Cardiac fibroblast (primary cell): ENCODE measurements at places on chromosomes 13 and 19.

DNA sequence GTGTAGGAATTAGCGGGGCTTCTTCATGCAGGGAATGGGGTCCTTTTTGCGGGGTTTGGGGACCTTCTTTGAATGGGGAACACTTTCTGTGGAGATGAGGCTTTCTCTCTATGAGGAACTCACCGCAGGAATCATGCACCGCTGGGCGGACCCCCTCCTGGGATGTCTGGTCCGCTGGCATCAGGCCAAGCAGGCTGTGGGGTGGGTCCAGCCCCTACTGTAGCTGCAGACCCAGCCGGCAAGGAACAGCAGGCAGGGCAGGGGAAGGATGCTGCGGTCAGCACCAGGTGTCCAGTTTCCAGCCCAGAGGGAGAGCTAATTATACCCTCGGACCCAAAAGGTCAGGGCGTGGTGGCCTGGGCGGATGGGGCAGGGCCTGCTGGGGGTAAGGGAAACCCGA is 1.8 kb downstream of the MYBPC2 start:
- DNase-seq, result no peak

GRCh38 chr13:112183532-112184090 is 116.7 kb downstream of the SOX1 start:
- DNase-seq, result no peak

- DNase-seq, result no peak
Measured at GRCh38 chr13:74647991-74648390, 513.8 kb upstream of the KLF12 start.

DNA sequence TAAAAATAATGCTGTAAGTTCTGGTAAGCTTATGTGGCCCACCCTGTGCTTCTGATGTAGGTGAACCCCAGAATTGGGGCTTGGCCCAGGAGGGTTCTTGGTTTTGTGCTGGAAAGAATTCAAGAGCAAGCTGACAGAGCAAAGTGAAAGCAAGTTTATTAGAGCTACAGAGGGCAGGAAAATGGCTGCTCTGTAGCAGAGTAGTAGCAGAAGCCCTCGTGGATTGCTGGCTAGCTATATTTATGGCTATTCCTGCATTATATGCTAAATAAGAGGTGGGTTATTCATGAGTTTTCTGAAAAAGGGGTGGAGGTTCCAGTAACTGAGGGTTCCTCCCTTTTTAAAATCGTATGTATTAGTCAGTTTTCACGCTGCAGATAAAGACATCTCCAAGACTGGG is 20.6 kb upstream of the ZNF599 start:
- DNase-seq, result no peak

- DNase-seq, result no peak
Measured at GRCh38 chr13:48773531-48774275, 120.0 kb downstream of the CYSLTR2 start.

DNA sequence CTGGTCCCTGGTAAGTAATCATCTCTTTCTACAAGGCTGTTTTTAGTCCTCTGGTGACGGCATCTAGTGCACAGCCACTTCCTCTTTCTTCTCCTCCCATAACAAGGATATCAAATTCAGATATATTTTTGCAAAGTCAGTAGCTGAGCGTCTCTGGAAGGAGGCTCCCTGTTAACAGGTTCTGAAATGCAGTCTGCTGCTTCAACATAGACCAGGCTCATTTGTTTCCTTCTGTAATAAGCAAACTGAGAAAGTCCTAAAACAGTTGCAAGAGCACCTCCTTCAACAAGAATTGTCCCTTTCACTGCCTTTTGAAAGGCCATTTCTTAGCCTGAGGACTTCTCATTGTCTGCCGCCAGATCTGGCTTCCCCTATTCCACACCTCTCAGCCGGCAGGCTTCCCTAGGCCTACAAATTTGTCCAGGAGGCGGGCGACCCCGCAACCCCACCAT is 7.4 kb upstream of the ZSCAN5A start:
- DNase-seq, result no peak

- DNase-seq, result peak; percentile 12
Measured at GRCh38 chr13:108433976-108434755, 164.6 kb downstream of the TNFSF13B start.

GRCh38 chr13:38141792-38142191 is 207.9 kb upstream of the UFM1 start:
- DNase-seq, result peak; percentile 58

GRCh38 chr19:15555021-15555420 is 46.7 kb downstream of the CYP4F22 start:
- no peak for DNase-seq

DNA sequence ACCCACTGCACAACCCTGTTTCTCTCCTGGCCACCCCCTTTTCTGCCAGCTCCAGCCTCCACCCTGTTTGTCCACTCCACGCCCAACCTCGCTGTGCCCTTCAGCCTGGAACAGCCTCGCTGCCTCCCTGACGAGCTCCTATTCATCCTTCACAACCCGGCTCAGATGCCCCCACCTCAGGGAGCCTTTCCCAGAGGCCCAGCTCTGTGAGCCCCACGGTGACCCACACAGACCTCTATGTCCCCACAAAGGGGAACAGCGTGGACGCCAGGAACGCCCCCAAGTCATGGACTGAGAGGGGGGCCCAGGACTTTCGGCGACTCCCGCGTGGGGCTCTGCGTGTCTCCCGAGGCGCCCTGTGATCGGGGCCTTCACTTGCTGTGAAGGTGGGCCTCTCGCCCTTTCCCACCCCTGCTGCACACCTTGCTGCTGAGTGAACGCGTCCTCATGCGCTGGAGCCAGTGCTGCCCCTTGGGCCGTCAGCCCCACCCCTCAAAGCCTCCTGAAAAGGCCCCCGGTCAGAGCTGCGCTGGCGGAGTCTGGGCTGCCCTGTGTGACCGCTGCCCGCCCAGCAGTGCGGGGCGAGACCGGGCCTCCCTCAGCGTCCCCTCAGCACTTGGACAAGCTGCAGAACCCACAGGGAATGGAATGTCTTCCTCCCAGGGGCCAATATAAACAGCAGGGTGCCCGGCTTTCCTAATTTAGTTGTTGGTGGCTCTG is 40.0 kb downstream of the ADPRHL1 start:
- no peak for DNase-seq

DNA sequence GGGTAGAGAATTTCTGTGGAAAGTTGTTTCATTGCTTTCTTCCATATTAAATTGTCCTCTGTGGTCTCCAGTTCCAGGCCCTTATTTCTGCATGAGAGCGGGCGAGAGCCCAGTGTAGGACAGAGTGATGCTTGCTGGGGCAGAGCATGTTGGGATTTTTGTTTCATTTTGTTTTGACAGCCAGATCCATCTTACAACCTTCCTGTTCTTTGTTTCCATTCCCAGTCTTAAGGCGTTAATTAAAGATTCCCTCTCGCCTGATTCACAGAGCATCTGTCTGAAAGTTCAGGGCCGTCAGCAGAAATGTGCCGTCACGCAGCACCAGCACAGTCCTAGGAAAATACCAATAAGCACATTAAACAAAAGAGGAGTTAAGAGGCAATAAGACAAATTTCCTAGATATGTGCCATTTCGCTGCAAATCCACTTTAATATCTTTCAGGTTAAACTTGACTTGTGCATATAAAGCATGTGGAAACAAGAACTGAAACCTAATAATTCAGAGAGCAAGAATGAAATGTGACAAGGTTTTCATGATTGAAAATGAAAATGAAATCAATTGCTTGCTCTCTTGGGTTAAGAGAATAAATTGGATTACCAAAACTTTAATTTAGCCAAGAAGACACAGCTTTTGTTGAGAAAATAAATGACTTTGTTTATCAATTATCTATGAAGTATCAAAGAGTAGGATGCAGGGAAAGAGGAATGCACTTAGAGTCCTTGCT is 210.7 kb upstream of the SLC10A2 start:
- no peak for DNase-seq

DNA sequence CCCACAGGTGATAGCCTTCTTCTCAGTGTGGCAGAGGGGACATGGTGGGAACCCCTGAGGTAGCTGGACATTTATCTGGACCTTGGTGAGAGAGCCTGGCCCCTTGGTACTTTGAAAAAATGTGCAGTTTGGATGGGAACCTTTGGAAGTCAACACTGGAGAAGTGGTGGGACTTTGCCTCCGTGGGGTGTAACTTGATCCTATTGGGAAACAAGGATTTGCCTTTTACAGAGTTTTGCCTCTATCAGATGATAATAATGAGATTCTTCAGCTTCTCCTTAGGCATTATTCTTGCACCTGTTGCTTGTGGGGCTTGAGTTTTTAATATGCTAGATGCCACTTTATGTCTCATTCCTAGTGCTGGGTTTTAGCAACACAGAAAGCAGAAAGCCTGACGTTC is 99.0 kb downstream of the ERCC5 start:
- no peak for DNase-seq

GRCh38 chr13:23654111-23655110 is 84.2 kb downstream of the TNFRSF19 start:
- DNase-seq, result peak; percentile 32

DNA sequence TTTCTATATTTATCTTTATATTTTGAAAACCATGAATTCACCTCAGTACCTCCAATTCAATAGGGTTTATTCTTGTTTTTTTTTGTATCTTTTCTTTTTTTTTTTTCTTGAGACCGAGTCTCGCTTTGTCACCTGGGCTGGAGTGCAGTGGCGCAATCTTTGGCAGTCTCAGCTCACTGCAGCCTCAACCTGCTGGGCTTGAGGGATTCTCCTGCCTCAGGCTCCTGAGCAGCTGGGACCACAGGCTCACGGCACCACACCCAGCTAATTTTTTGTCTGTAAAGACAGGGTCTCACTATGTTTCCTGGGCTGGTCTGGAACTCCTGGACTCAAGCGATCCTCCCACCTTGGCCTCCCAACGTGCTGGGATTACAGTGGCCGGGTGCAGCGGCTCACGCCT is 23.1 kb upstream of the EVI5L start:
- DNase-seq, result no peak

GRCh38 chr13:33927315-33927714 is 109.4 kb downstream of the RFC3 start:
- DNase-seq, result peak; percentile 60

DNA sequence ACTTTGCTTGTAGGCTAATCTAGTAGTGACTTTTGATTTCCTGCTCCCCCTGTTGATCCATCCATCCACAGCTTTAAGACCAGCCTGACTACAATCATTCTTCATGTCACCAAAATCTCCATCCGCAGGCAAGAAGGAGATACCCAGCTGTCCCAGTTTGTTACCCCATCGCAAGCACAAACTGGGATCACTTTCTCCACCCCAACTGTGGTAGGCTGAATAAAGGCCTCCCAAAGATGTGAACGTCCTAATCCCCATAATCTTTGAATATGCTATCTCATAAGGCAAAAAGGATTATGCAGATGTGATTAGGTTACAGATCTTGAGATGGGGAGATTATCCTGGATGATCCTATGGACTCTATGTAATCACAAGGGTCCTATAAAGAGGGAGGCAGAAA is 202.0 kb downstream of the ENOX1 start:
- no peak for DNase-seq

- no peak for DNase-seq
Measured at GRCh38 chr19:10826846-10827245, 9.2 kb downstream of the TMED1 start.

DNA sequence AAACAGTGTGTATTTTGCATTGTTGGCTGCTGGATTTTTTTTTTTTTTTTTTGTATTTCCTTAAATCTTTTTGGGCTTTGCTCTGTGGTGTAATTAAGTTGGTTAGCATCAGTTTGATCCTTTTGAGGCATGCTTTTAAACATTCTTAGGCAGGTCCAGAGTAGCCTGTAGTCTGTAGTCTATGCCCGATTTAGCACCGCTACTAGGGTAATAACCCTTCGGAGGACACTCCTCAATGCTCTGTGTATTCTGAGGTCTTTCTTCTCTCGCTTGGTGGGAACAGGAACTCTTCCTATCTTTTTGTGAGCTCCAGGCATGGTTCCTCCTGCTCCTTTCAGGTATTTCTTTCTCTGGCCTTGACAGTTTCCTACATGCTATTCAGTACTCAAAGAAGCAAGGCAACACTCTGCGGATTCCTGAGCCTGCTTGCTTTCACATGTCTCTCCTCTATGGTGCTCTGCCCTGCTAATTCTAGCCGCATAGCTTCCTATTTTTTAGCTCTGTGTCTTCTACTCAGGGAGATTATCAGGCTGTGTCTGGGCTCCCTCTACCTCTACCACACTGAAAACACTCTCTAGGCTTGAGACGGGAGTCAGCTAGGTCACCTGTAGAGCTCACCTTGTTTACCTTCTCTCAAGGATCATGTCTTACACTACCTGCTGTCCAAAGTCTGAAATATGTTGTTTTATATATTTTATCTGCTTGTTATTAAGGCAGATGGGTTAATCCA is 195.1 kb downstream of the NDFIP2 start:
- DNase-seq, result no peak

DNA sequence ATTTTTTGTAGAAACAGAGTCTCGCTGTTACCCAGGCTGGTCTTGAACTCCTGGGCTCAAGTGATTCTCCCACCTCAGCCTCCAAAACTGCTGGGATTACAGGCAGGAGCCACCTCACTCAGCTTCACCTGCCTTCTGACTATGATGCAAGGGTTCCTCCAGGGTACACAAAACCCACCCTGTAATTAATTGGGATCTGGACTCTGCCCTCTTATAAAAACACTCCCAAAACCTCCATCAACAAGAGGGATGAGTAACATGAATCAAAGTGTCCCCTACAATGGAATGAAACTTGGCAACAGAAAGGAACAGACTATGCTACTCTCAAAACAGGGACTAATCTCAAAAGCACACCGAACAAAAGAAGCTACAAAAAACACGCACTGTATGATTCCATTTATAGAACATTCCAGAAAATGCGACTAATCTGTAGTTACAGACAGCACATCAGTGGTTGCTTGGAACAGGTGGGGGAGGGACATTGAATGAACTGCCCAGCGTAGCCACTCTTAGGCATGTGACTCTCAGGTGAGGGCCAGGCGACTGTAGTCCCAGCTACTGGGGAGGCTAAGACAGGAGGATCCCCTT is 3.2 kb upstream of the PRR36 start:
- no peak for DNase-seq

DNA sequence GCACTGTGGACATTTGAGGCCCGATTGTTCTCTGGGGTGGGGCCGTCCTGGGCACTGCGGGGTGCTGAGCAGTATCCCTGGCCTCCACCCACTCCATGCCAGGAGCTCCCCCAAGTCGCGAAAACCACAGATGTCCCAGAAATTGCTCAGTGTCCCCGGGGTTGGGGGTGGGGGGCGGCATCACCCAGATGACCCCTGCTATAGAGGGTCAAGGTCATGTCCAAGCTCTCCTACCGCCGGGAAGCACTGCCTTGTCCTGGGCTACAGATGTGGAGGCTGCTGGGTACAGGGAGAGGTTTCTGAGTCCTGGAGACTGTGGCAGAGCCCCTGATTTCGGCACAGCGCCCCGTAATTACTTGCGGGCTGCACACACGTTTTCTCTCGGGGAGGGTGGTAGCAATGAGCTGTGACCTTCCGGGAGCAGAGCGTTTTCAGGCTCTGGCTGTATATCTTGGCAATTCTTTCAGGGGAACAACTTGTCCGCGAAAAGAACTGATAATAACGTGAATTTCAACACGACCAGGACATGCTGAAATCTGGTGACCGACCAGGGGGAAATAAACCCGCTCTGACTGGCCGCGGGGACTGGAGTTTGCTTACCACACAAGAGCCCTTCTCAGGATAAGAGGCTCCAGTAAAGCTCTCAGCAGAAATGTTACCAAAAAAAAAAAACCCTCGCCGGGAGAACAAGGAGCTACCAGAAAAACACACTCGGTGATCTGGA is 68.1 kb downstream of the GNG7 start:
- peak; percentile 86 for DNase-seq
